Endodermal cell (in vitro differentiated cells): ENCODE measurements at places on chromosomes 3 and 15.

GRCh38 chr3:9026320-9027045 lies 63.2 kb upstream of the RAD18 start:
- no peak for DNase-seq

DNA sequence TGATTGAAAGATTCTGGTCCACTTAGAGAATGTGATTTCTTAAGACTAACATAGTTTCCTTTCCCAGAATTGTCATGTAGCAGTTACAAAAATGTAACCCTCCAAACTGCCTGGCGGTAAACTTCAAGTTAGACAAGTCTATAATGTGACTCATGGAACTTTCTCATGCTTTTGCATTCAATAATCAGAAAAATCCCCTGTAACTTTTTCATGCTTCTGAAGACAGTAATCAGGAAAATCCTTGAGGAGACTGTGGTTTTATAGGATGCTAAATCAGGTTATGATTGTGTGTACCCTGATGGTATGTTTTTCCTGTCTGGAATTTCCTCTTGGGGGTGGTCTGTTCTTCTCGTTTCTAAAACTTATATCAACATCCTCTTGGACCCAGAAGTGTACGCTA lies 74.0 kb upstream of the RARB start:
- DNase-seq: no peak

DNA sequence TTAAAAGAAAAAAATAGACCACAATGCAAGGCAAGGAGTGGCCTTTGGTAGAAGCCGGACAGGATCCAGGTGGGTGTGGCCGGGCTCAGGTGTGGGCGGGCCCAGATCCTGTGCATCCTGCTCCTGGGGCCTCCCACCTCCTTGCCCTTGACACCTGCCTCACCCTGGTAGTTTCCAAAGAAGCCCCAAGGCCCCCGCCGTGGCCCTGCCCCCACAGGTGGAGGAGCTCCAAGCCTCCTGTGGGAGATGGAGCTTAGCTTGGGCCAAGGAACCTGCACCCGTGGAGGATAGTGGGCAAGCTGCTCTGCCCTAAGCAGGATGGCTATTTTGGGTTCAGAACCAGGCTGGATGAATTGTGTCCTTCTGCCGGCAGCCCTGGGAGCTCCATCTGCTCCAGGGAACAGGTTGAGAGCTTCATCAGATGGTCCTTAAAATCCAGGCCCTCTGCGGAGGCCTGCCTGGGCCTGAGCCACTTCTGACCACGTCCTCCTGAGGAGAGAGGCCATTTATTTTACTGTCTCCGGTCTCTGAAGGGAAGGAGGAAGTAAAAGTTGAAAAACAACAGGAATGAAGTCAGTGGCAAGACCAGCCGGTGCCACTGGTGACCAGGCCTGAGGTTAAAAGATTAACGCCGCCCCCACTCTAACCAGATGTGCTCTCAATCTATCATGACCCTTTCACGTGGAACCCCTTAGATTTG lies 53.9 kb upstream of the KLF13 start:
- DNase-seq: no peak

GRCh38 chr15:82936966-82937711 lies 15.4 kb downstream of the HOMER2 start:
- DNase-seq: no peak

GRCh38 chr3:101942356-101942755 lies 93.0 kb downstream of the NFKBIZ start:
- DNase-seq: no peak

DNA sequence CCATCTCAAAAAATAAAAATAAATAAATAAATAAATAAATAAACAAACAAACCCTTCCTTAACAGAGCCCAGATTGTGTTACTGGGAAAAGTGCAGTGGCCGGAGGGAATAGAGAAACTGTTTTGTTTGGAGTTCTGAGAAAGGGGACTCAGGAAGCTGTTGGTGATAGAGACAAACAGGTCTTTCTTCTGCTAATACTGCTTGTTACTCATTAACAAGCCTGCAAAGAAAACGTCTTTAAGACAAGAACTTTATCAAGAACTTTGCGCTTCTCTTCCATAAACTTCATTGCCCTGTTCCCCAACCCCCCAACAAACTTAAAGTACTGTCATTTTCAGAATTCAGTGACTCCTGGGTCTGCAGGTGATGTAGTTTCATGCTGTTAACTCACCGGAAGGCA lies 68.8 kb upstream of the GSK3B start:
- DNase-seq: no peak

- no peak for DNase-seq
These were observed 124.9 kb upstream of the RASGRP1 start for GRCh38 chr15:38689522-38689921.

DNA sequence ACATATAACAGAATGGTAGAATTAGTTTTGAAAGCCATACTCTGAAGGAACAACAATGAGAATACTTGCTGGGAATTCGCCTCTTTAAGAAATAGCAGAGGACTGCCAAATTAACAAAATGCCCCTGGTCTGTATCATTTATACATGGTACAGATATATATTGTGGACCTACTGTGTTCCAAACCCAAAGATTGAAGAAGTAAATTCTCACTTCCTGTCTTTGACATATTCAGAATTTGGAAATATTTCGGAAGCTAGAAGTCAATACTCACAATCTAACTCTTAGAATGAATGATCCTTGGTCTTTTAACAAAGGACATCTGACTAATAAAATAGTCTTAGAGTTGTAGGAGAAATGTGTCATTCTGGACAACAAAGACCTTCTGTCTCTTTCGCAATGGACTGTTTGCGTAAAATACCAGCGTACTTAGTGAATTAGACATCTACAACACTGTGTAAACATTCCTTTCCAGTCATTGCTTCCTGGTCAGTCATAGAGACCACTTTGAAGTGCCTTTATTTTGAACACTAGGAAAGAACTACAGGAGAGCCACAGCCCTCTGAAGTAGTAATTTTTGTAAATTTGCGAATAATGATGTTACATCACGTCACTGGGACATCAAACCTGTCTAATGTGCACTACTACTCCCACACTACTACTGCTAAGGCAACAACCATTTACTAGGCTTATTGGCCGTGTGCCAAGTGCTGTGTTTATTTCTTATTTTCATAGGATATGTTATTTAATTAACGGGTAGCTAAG lies 68.0 kb downstream of the CHL1 start:
- DNase-seq: no peak
